ENCODE measurements at places on chromosomes 1 and 21.

GRCh38 chr1:181128592-181129497, 40.3 kb downstream of the IER5 start:
- peak; percentile 62 for DNase-seq

DNA sequence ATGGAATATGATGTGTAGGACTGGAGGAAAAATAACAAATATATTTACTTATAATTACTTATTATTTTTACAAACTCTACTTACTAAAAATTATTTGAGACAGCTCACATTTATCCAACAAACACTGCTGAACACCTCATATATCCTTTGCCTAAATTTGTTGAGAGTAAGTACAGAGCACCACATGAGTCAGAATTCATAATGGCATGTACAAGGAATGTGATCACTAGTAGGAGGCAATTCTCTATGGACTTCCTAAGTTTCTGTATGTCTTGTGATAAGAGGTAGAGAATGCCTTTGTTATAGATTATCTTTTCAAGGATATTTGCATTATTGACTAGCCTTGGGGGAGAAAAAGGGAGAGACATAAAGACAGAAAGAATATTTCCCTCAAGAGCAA, 8.2 kb upstream of the ST6GALNAC3 start:
- no peak for DNase-seq

DNA sequence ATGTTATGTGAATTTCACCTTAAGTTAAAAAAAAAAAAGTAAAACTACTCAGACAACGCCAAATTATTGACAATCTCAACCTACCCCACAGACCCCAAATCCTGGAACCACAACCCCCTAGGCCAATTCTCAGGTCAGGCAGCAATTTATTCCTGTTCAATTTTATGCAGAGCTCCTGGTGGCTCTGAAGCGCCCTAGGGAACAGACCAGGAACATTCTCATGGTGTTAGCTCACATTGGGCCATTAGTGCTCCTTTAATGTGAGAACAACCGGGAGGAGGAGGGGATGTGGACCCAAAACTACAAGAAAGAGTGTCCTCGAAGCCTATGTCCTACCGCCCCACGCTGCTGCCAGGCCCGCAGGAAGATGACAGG, 403 bp upstream of the PSEN2 start:
- DNase-seq, result no peak

- DNase-seq, result no peak
These were observed 13.6 kb upstream of the FAM3B start for GRCh38 chr21:41302976-41303375.

- no peak for DNase-seq
These were observed 20.8 kb downstream of the ELK4 start for GRCh38 chr1:205610901-205611466.

GRCh38 chr1:1900883-1901640, 10.2 kb upstream of the GNB1 start:
- DNase-seq, result no peak

- no peak for DNase-seq
These were observed 1.3 kb downstream of the NOS1AP start for GRCh38 chr1:162070825-162071224.

DNA sequence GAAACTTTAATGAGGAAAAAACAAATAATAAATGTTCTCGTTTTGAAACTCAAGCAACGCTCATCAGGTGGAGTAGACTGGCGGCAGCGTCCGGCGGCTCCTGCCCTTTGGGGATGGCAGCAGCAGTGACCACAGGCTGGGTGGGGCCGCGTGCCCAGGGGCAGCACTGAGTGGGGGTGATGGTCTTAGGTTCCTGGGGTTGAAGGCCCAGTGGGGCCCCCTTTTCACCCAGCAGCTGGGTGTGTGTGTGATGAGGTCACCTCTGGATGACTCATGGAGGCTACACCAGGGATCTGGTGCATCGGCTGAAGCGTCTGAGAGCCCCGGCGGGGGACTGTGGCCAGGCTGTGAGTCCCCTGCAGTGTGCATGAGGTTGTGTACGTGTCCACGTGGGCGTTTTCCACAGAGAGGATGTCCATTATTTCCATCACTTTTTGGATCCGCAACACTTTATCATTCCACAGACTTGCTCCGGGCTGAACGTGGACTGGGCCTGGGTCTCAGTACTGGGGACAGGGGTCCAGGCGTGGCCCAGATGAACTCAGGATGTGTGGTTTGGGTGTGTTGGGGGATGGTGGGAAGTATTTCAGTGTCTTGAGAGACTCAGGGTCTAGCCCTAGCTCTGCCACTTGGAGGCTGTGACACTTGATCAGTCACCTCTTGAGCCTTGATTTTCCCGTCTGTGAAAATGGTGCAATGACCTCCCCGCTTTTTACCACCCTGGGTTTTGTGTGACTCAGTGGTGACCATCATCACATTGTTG, 25.6 kb downstream of the LDLRAP1 start:
- DNase-seq, result no peak

DNA sequence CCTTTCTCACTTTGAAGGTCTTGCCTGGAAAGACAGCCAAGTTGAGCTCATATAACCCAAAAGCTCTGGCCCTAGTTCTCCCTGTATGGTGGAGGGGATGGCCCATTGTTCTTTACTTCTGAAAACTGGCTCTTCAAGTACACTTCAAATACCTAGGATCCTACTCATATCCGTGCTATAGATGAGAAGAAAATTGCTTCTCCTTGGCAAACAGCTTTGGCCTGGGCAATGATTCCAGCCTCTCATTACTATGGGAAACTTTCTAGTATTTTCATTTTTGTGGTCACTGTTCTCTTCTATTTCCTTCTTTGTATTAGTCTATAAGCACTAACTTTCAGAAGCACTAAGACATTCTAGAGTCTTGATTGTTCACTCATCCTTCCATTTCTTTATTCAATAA, 53.7 kb downstream of the ZNF697 start:
- DNase-seq, result no peak

GRCh38 chr1:236718328-236718727, 32.0 kb downstream of the ACTN2 start:
- DNase-seq, result no peak

- DNase-seq, result no peak
These were observed 46.5 kb downstream of the EDEM3 start for GRCh38 chr1:184708084-184708676.

DNA sequence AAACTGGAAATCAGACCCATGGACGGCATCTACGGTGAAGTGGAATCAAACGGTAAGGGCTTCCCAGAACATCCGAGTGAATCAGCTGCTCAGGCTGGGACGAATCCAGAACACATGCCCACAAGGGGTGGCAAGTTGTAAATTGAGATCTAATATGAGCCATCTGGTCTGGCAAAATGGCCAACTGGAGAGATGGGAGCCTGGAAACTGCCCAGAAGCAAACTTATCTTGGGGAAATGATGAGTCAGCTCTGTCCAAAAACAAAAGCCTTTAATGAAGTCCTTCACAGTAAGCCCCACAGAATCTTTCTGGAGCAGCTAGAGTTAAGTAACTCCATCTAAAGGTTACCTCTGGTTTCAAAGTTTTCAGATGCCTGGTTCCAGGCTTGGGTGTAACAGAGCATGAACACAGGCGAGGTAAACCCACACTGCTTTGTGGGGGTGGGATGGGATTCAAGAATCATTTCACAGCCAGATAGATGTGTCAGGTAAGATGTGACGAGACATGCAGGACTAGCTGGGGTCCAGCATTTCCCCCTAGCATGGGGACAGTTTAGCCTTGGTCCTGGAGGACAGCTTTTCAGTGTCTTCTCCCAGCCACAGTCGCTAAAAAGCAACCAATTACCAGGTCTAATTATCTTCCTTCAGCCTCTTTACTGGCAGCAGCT, 10.5 kb upstream of the SRP9 start:
- DNase-seq, result no peak

- DNase-seq, result no peak
These were observed 174.8 kb downstream of the CLIC6 start for GRCh38 chr21:34843562-34843961.

GRCh38 chr1:230267338-230268065, 158.6 kb downstream of the PGBD5 start:
- no peak for DNase-seq

DNA sequence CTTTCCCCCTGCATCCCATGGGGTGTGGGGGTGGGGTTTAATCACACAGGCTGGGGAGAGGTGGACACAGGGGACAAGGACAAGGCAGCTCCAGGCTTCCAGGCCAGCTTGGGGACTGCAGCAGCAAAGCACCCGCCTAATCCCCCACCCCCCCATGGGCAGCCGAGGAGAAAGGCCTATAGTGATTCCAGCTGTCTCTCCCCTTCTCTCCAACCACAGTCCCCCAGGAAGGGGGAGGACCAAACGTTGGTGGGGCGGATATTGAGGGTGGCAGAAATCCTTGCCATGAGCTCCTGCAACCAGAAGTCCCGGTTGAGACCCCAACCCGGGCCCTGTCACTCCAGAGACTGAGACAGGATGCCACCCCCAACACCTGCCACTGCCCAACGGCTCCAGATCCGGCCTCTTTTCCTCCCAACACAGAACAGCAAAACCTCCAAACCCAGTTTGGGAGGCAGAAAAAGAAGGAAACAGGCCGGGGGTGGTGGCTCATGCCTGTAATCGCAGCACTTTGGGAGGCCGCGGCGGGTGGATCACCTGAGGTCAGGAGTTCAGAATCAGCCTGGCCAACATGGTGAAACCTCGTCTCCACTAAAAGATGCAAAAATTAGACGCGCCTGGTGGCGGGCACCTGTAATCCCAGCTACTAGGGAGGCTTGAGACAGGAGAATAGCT, 1.7 kb downstream of the EPHA2 start:
- DNase-seq, result no peak

DNA sequence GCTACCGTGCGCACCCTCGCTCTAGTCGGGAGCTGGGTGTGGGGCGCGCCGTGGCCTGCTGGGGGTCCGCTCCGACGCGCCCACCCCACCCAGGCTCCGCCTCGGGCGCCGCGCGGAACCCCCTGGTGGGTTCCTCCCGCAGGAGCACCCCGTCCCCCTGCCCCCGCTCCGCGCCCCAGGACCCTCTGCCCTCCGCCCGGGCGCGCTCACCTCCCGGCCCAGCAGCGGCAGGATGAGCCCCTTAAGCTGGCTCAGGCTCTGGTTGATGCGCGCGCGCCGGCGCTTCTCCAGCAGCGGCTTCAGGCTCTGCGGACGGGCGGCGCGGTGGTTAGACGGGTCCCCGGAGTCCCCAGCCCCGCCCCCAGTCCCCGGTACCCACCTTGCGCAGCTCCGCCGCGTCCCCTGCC, 319 bp downstream of the HES2 start:
- no peak for DNase-seq

GRCh38 chr1:29033829-29034466, 89.8 kb downstream of the TMEM200B start:
- no peak for DNase-seq

DNA sequence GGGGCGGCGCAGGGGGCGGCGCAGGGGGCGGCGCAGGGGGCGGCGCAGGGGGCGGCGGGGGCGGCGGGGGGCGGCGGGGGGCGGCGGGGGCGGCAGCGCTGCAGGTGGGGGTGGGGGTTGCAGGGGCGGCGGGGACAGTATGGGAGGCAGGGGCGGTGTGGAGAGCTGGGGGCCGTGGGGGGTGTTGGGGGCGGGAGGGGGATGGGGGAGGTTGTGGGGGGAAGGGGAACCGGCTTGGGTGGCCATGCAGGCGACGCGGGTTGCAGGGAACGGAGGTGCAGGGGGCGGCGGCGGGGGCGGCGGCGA, 13.0 kb upstream of the SLC19A1 start:
- no peak for DNase-seq

- no peak for DNase-seq
These were observed 4.6 kb downstream of the BACH1 start for GRCh38 chr21:29303288-29303687.

- no peak for DNase-seq
These were observed 6.2 kb downstream of the PPT1 start for GRCh38 chr1:40090652-40091355.
